ENCODE measurements at places on chromosomes 12 and 14. TPM values are rescaled to one million over a fixed set of nuclear protein-coding genes. Genes with fewer than 3 reads are reported as not detected.

The SRSF5 gene
- total RNA-seq: 372 TPM

The ADAMTS20 gene
- not detected for total RNA-seq

The BBOF1 gene
- 5.5 TPM for total RNA-seq

The GLIPR1L1 gene
- not detected for total RNA-seq

The PPP1R36 gene
- 0.38 TPM for total RNA-seq

The DPPA3 gene
- total RNA-seq: not detected

The MBIP gene
- 13.2 TPM for total RNA-seq

The INHBC gene
- not detected for total RNA-seq

The OAS3 gene
- 25.8 TPM for total RNA-seq

The SLC38A4 gene
- total RNA-seq: 0.08 TPM

The VPS37B gene
- 26.6 TPM for total RNA-seq

The LRP1-AS gene
- total RNA-seq: not detected

The MYF6 gene
- total RNA-seq: not detected

The KRT71 gene
- total RNA-seq: not detected

Measured in A549 treated with Mapracorat at 1 μM for 4 hours (cell line).